ENCODE measurements at places on chromosomes 3 and 15.

DNA sequence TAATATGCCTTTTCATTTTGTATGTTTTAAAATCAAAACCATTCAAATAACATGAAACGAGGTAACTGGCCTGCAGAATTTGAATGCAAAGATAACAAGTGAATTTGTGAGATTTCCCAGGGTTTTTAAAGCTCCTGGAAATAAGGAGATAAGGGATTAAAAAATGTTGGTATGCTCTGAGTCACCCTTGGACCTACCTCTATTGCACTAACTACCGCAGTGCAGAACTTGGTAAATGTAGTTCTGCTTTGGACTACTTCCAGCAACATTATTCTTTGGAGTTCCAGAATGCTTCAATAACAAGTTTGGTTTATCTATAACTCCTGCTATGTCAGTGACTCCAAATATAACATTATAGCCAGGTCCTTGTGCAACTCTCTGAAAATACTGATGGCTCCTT is 201.7 kb downstream of the GAP43 start:
- H3K27ac ChIP-seq, result no peak overlapping the region
- no peaks in the 10 kb centered on the region for H3K4me1 ChIP-seq
- H3K36me3 ChIP-seq, result no peaks in the 10 kb centered on the region
- H3K27me3 ChIP-seq, result peaks cover 5% of the 10 kb centered on the region
- H3K4me3 ChIP-seq, result no peak overlapping the region
- no peak for DNase-seq

DNA sequence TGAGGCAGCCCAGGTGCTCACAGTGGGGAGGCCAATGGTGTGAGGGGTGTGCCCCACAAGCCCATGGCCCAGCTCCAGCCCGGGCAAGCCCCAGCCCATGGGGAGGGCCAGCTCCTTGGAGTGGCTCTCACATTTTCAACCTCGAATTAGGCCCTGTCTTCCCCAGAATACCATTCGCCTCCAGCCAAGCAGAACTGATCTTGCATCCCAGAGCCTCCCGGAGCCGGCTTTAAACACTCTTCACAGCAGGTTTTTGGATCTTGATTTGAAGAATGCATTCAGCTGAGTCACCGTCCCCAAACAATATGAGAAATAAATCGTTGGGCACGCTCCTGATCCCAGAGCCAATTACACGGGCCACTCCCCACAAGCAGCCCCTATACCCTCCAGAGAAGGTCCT is 23.7 kb downstream of the TPRA1 start:
- H3K27me3 ChIP-seq, result no peaks in the 10 kb centered on the region
- no peak overlapping the region for H3K4me3 ChIP-seq
- no peaks in the 10 kb centered on the region for H3K4me1 ChIP-seq
- no peak overlapping the region for H3K27ac ChIP-seq

DNA sequence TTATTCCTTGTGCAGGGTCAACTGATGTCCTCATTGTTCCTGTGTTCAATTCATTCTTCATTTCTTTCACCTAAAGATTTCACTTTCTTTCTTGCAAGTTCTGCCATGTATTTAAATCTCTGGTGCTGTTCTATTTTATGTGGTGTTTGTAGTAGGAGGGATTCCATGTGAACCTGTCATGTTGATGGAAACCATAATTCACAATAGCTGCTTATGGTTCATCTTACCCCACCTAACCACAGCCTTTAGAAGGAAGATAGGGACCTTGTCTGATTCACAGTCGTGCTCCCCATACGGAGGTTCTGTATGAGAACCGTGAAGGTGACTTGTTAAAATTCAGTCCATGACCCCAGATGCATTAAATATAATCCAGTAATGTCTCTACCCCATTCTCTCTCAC is 21.9 kb downstream of the SLCO2A1 start:
- H3K27me3 ChIP-seq, result peaks cover 15% of the 10 kb centered on the region
- no peaks in the 10 kb centered on the region for H3K4me1 ChIP-seq
- no peak overlapping the region for H3K27ac ChIP-seq
- no peak overlapping the region for H3K4me3 ChIP-seq

DNA sequence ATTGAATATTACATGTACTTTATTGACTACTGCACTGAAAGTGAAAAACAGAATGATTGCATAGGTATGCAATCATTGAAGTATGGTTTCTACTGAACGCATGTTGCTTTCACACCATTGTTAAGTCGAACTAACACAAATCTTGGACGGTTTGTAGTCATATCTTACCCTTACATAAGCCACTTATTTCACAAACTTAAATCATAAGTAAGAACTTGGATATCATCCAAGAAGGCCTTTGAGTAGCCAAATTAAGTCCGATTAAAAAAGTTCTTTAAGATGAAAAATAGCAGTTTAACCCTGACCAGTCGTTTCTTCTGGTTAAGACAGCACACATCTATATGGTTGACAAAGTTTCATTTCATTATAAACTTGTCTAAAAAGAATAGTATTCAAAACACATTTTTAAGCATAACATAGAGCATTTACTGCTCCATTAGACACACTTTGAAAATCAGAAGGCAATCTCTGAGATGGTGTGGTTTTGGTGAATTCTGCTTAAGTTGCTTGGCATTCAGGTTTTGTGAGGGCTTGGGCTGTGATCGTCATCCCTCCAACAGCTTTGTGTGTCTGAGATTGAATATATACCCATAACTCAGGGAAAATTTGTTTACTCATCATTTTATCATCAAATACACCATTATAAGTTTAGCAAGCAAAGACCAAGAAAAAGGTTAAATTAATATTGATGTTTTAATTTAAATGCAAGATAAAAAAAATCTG is 92.2 kb downstream of the NFKBIZ start:
- no peak for DNase-seq
- no peak overlapping the region for H3K4me3 ChIP-seq
- no peak overlapping the region for H3K27ac ChIP-seq
- H3K27me3 ChIP-seq, result no peaks in the 10 kb centered on the region
- no peaks in the 10 kb centered on the region for H3K36me3 ChIP-seq
- peaks cover 42% of the 10 kb centered on the region for H3K4me1 ChIP-seq

DNA sequence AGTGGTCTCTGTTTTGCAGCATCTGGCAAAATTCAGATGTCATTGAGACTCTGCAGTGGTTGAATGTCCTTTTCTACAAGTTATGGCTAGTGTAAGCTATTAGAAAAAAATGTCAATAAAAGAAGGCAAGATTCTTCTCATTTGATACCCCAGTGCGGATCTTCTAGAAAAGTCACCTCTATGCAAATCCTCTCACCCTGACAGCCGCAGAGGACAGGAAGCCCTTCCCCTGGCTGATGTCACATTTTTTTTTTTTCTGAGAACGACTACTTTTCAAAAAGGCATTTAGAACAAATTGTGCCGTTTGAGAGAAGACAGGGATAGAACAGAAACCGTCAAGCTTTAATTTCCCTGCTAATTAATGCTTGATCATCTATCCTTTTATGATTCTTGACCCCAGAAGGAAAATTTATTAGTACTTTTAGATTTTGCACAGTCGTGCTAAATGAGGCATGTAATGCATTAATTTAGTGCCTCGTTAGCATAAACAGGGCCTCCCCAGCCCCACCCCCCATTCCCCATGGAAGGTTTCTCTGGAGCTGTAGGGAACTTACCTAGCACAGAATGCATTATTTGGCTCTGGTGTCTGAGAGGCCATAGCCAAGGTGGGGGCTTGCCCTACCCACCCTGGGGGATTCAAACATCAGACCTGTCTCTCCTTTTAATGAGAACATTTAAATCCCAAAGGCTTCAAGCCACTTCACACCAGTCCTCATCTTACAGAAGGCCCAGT is 183.8 kb downstream of the OPA1 start:
- peaks cover 6% of the 10 kb centered on the region for H3K4me1 ChIP-seq
- H3K4me3 ChIP-seq, result no peak overlapping the region
- peaks cover 23% of the 10 kb centered on the region for H3K27me3 ChIP-seq

DNA sequence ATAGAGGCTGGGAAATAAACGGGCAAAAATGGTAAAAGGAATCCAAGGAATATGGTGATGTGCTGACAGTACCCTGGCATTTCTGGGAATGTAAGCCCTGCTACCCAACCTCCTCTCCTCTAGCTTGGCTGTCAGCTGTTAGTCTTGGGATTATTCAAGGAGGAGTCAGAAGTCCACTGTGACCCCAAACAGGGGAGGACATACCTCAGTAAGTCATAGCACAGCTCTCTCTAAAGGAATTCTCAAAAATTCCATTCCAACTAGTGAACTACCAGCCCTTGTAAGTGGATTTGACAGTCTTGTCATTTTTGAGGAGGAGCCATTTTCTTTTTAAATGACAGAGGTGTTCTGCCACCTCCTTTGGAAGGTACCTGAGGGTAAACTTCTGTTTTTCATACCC is 207.5 kb downstream of the PDCD6IP start:
- no peak for DNase-seq
- H3K36me3 ChIP-seq, result no peaks in the 10 kb centered on the region
- no peak overlapping the region for H3K27ac ChIP-seq
- no peaks in the 10 kb centered on the region for H3K27me3 ChIP-seq
- no peak overlapping the region for H3K4me3 ChIP-seq

DNA sequence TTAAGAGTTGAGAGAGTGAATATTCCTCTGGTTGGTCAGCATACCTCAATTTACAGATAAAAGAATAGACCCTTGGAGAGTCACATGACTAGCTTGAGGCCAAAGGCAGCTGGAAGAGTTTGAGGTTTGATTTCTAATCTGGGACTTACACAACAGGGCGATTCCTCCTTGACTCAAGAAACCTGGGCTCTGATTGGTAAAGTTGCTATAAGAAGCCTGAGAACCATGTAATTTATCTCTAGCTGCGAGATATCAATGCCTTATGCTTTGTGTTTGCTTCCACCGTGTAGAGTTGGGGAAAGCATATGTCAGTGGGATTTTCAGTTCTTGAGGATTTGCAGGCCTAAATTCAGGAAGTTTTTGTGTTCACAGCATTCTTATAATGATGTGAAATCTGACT is 206.0 kb downstream of the KLHL25 start:
- H3K4me3 ChIP-seq, result no peak overlapping the region
- no peak overlapping the region for H3K27ac ChIP-seq
- H3K4me1 ChIP-seq, result peaks cover 61% of the 10 kb centered on the region
- H3K27me3 ChIP-seq, result no peaks in the 10 kb centered on the region
- DNase-seq, result no peak

- DNase-seq, result no peak
- H3K4me1 ChIP-seq, result no peaks in the 10 kb centered on the region
- H3K4me3 ChIP-seq, result no peak overlapping the region
- no peak overlapping the region for H3K27ac ChIP-seq
These were observed 465.1 kb downstream of the ERC2 start for GRCh38 chr3:56003129-56003528.

DNA sequence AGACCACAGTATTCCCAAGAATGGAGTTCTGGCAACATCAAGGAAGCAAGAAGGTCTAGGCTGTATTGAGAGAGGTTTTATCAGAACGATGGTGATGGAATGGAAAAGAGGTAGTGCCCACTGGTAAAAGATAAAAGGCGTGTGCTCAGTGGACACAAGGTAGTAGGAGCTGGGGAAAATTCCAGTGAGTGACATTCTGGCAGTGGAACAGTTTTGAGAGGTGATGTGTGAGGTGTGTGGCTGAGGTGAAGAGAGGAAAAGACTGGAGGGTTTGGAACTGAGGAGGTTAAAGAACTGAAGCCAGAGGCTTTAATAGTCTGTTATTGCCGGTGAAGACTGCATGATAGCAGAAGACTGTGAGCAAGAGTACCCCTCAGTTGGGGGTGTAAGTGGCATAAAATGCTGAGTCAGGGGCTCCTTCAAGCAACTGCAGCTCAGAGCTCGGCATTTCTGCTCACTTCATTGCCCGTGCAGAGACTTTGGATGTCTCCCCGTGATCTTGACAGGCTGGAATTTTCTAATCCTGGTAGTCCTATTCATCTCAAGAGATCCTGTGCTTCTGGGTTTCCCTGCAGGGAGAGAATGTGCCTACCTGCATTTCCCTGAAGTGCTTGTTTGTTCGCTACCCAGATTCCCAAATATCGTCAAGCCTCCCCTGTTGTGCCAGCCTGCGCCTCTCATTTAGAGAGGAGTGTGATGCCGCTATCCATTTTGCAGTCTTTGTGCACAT is 191.0 kb downstream of the SATB1 start:
- H3K27me3 ChIP-seq, result peaks cover 13% of the 10 kb centered on the region
- no peak overlapping the region for H3K4me3 ChIP-seq
- H3K36me3 ChIP-seq, result no peaks in the 10 kb centered on the region
- no peak for DNase-seq
- no peak overlapping the region for H3K27ac ChIP-seq

- H3K36me3 ChIP-seq, result no peaks in the 10 kb centered on the region
- no peak overlapping the region for H3K27ac ChIP-seq
- no peaks in the 10 kb centered on the region for H3K4me1 ChIP-seq
- DNase-seq, result no peak
- peaks cover 2% of the 10 kb centered on the region for H3K27me3 ChIP-seq
These were observed 125.1 kb upstream of the SLC25A36 start for GRCh38 chr3:140816372-140817195.

GRCh38 chr3:170360916-170361315 is 3.4 kb downstream of the SKIL start:
- H3K27me3 ChIP-seq, result no peaks in the 10 kb centered on the region
- H3K27ac ChIP-seq, result no peak overlapping the region
- no peak for DNase-seq
- H3K36me3 ChIP-seq, result peaks cover 53% of the 10 kb centered on the region

- no peak overlapping the region for H3K27ac ChIP-seq
- H3K4me3 ChIP-seq, result no peak overlapping the region
- H3K27me3 ChIP-seq, result no peaks in the 10 kb centered on the region
- no peak for DNase-seq
- H3K4me1 ChIP-seq, result peaks cover 12% of the 10 kb centered on the region
- no peaks in the 10 kb centered on the region for H3K36me3 ChIP-seq
These were observed 235.2 kb downstream of the TLE3 start for GRCh38 chr15:69862540-69862939.

DNA sequence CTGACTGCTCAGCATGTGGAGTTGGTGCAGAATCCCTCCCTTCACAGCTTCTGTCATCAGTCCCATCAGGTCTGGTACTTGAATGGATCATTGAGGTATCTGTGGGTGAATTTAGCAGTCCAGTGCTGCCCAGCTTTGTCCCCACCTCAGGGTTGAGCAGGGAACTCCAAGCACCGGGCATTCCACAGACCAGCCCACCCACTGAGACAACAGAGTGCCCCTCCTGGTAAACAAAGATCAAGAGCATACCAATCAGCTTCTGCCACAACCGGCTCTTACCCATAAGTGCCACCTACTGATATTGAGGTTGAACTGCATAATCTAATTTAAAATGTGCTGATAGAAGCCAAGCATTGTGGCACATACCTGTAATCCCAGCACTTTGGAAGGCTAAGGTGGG is 57.1 kb upstream of the FXR1 start:
- no peak for DNase-seq
- H3K27me3 ChIP-seq, result peaks cover 6% of the 10 kb centered on the region
- H3K4me1 ChIP-seq, result no peaks in the 10 kb centered on the region
- no peak overlapping the region for H3K4me3 ChIP-seq
- no peaks in the 10 kb centered on the region for H3K36me3 ChIP-seq
- no peak overlapping the region for H3K27ac ChIP-seq

DNA sequence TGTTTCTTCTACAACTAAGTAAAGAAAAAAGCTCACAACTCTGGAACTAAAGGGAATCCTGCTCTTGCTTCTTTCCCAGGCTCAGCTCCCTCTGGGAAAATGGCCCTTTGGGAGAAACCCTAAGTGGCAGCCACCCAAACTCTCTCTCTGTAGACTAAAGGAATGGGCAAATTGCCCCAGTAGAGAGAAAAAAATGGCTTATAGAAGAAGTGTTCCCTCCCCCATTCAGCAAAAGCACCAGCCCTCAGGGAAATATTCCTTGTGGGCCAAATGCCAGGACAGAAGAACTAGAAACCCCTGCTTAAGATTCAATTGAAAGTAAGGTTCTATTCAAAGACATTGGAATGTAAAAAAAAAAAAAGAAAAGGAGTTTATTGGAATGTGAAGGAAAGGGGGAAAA is 603.7 kb upstream of the ALCAM start:
- no peaks in the 10 kb centered on the region for H3K27me3 ChIP-seq
- no peaks in the 10 kb centered on the region for H3K4me1 ChIP-seq
- DNase-seq, result no peak
- no peak overlapping the region for H3K4me3 ChIP-seq
